ENCODE measurements at places on chromosomes 4 and X.

- DNase-seq = no peak
Measured at GRCh38 chrX:106903291-106903824, at the start of gene RIPPLY1. Gene RIPPLY1, minus strand, starts transcription at chrX:106903341. Its CDS starts 54 bp downstream, at chrX:106903287.

DNA sequence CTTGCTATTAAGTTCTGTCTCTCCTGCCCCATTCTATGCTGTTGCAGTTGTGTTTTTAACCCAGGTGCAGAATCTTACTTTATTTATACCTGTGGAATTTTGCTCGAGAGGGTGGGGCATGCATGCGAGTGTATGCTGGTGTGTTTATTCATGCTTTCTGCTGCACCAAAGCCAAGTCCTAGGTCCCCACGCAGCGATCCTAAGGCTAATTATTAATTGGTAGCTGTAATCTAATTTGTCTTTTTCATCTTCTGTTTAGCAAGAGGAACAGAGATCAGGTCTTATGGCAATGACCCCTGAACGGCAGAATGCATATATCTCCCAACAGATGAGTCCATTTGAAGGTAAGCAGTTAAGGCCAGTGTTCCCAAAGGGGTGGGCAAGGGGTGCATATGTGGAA, 58.7 kb upstream of the MTM1 start:
- no peak for DNase-seq

- DNase-seq = no peak
Measured at GRCh38 chrX:39065051-39065871, 264.0 kb downstream of the MID1IP1 start.

DNA sequence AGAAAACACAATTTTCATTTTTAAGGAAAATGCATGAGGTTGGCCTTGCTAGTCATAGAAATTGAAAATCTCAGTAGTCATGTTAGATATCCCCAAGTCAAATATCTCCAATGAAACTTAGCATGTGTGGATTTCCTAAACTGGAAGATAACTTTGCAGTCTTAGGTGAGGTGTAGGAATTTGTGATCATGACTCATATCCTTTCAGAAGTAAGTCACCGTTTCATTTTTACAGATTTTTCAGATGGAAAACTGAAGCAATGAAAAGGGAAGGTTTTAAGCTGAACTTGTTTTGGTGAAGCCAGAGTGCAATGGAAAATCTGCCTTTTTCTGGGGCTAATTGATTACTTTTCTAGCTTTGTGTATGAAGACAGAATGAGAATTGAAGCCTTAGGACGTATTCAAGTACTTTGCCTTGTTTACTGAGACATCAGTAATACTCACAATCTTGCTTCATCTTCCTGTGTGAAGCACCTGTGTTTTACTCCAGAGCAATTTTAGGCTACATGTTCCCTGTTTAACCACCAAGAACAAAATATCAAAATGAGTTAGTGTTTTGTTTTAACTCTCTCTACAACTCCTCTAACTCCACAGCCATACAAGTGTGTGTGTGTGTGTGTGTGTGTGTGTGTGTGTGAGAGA, 1662.8 kb upstream of the ADGRL3 start:
- no peak for DNase-seq

GRCh38 chrX:39421006-39421405, 619.7 kb downstream of the MID1IP1 start:
- DNase-seq = no peak

GRCh38 chr4:159016593-159017024, 86.3 kb upstream of the RAPGEF2 start:
- DNase-seq = peak; percentile 26

- peak; percentile 2 for DNase-seq
Measured at GRCh38 chr4:183905593-183906488, 734 bp downstream of the STOX2 start.

DNA sequence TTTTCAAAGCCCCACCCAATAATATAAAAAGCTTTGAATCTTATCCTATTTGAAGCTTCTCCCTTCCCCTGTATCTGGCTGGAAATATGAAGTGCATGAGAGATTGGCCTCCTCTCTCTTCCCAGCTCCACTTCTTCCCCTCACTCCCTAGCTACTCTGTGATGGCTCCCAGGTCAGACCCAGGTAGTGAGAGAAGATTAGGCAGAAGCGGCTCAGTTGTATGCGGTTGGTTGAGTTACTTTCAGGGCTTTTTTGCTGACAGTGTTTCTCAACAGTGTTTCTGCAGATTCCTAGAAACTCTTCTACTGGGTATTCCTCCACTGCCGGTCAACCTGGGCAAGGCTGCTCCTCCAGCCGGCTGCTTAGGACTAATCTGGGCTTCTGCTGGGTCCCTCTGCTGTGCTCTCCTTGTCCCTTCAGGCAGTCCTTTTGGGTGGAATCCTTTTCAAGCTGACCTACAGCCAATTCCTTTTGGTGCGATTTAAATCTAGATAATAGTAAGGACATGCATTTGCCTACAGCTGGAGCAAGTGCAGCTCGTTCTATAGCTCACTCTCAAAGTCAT, 87.4 kb upstream of the SLC7A11 start:
- no peak for DNase-seq

GRCh38 chr4:113687067-113687718, 74.3 kb downstream of the CAMK2D start:
- peak; percentile 57 for DNase-seq

GRCh38 chrX:11629593-11630211, 36.0 kb downstream of the ARHGAP6 start:
- DNase-seq = peak; percentile 53

- DNase-seq = no peak
Measured at GRCh38 chr4:183053681-183054080, 45.4 kb upstream of the WWC2 start.

GRCh38 chr4:186201535-186202230, 10.3 kb downstream of the CYP4V2 start:
- peak; percentile 9 for DNase-seq
